COR-L47 (cell line): ENCODE measurements at places on chromosomes 2 and 18.

- DNase-seq = peak; percentile 46
These were observed 100.5 kb downstream of the SPOPL start for GRCh38 chr2:138602166-138602460.

DNA sequence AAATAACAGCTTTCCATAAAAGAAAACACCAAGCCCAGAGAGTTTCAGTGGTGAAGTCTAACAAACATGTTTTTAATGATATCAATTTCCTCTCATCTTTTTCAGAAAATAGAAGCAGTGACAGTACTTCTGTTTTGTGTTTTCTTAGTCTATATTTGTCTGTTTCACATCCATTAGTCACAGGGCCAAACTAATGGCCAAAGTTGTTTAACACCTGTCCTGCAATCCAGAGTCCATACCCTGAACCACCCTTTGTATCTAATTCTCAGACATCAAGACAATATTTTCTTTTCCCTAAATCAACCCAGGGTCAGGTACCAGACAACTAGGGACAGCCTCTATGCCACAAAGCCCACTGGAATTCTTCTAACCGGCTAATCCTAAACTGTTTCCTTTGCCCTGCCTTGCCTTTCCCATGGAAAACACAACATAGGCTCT lies 25.9 kb downstream of the TMSB10 start:
- no peak for DNase-seq

GRCh38 chr2:74628538-74629105 lies 19.5 kb downstream of the M1AP start:
- no peak for DNase-seq

DNA sequence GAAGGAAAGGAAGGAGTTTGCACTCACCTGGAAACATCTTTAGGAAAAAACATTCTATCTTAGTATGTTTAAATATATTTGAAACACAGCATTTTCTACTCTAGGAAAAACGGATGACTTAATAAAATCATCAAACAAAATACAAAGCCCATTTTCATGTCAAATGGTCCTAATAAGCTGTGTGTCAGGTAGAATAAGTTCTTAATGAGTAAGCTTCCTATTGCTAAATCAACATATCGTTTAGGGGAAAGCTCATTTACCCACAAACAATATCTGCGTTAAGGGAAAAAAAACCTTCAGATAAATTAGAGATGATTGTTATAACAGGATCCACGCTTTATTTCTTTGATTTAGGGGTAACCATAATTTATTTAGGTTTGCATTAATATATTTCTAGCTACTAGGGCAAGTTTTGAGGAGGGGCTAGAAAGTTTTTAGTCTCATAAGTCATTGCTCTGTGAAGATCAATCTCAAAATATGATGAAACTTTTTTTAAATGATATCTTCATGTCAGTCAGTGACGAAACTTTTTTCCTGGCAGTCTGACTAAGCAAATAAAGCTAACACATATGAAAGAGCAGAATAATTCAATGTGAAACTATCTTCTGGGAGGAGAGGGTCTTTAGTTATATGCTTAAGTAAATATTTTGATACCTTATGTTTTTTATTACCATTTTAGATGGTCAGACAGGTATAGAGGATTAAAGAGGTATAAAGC lies 147.1 kb downstream of the WDSUB1 start:
- DNase-seq = no peak

DNA sequence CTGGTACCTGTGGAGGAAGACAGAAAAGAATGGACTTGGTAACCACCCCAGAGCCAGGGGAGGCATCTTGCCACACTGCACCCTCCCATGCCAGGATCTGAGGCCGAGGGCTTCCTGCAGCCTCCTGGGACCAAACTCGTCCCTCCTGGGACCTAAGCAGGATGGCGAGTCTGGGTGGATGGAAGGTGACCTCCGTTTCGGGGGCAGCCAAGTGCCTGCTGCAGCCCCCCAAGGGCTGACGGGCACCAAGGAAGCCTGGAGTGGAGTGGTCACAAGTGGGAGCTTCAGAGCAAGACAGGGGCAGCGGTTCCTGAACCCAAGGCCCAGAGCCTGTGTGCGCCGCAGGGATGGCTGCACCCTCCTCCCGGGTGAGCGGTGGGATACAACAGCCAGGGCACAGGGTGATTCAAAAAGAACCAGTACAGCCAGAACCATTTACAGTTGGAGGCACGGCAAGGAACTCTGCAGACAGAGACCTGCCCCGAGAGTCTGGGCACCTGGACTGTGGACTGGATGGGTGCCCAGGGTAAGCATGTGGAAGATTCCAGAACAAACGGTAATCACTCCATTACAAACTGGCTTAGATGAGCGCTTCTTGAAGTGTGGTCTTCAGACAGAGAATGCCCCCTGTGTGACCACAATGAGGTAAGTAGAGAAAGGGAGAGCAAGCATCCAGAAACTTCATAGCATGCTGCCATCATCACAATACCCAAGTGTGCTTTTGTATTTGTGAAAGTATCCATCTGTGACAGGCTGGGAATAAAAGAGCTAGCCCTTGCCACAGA lies 12.1 kb downstream of the HS1BP3 start:
- no peak for DNase-seq
